ENCODE measurements at places on chromosomes 3 and 15. TPM values are rescaled to one million over a fixed set of nuclear protein-coding genes. Genes with fewer than 3 reads are reported as not detected.

Gene SAMMSON
- not detected for total RNA-seq

Gene GOLGA8O
- 75.2 TPM for total RNA-seq

Gene SMCO1
- not detected for total RNA-seq

Gene IRAK2
- 35.1 TPM for total RNA-seq

Gene STARD9
- total RNA-seq: 8.9 TPM

DNA sequence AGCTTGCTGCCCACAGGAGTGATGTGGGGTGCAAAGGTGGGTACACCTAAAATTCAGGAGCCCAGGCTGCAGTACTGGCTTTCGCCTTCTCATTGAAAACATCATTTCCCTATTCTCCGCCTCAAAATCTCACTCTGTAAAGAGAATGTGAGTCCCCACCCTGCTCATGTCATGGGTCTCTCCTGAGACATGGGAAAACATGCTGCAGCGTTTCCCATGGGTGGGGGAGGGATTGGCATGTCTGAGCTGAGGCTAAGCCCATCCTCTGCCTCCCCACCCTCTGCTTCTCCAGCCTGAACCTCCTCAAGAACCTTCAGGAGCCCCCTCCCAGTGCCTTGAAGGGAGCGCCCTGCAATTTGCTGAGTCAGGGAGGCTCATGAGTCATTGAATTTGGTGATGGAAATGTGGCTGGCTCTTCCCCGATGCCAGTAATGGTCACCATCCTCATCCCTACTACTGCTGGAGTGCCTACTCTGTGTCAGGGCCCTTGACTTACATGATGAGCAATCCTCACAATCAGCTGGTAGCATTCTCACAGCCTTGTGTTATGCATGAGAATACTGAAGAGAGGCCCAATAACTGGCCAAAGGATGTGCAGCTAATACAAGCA is 28.8 kb downstream of the WNT5A start:
- H3K36me3 ChIP-seq: no peaks in the 10 kb centered on the region
- H3K27ac ChIP-seq: no peak overlapping the region
- no peak for DNase-seq

DNA sequence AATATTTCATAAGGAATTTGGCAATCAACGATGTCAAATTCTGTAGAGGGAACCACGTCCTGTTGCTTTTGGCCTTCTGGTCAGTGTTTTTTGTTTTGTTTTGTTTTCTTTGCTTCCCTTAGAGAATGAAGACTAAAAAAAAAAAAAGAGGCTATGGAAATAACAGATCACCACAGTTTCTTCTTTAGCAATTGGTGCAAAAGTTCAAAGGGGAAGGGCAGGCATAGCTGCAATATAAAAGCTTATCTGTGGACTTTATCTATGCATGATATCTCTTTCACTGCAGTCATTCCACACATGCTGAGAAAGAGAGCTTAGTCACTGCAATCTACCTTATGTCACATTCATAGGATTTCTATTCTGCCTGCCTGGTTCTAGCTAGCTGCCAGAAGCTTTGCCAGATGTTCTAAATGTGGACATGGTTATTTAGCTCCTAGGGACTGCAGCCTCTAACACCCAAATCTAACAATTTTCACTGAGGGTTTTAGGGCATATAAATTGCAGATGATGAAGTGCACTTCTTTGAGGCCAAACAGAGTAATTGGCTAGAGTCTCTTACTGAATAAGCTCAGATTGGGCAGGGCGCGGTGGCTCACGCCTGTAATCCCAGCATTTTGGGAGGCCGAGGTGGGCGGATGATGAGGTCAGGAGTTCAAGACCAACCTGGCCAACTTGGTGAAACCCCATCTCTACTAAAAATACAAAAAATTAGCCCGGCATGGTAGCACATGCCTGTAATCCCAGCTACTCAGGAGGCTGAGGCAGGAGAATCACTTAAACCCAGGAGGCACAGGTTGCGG is 637.2 kb downstream of the NTRK3 start:
- DNase-seq: no peak
- no peaks in the 10 kb centered on the region for H3K36me3 ChIP-seq
- no peaks in the 10 kb centered on the region for H3K4me1 ChIP-seq
- no peak overlapping the region for H3K4me3 ChIP-seq

DNA sequence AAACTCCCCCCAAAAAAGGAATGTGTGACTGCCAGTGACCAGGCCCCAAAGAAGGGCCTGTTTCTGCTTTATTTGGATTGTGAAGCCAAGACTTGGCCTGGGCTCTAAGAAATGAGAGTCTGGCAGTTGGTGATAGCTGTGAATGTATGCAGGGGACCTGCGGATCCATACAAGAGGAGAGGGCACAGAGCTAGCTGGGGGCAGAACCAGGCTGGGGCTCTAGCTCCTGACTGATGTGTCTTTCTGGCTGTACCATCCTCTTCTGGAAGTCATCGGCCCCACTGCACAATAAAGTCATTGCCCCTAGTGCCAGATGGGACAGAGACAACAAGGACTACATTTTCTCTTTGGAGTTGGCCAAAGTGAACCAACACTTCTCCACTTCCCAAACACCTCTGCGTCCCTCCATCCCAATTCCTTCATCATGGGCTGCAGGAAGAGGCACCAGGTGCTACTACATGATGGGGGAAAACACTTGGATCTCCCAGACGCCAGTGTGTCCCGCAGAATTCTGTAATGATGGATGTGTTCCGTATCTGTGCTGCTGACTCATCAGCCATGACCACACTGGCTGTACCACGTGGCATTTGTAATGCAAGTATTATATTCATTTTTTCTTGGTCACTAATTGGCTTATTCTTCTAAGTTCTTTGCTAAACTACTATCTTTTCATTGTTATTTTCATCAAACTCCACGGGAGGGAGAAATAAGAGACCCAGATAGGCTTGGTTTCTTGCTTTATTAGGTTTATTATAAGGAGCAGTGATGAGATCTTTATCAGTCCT is 1.7 kb upstream of the PLA2G4F start:
- H3K4me3 ChIP-seq: no peak overlapping the region
- H3K36me3 ChIP-seq: peaks cover 10% of the 10 kb centered on the region
- H3K27ac ChIP-seq: no peak overlapping the region
- no peak for DNase-seq
- H3K27me3 ChIP-seq: no peaks in the 10 kb centered on the region

- H3K36me3 ChIP-seq: no peaks in the 10 kb centered on the region
- H3K27me3 ChIP-seq: no peaks in the 10 kb centered on the region
- H3K4me1 ChIP-seq: peaks cover 63% of the 10 kb centered on the region
- peak overlapping the region; percentile 98 for H3K27ac ChIP-seq
Measured at GRCh38 chr3:152205097-152205593, 63.6 kb upstream of the MBNL1 start.

DNA sequence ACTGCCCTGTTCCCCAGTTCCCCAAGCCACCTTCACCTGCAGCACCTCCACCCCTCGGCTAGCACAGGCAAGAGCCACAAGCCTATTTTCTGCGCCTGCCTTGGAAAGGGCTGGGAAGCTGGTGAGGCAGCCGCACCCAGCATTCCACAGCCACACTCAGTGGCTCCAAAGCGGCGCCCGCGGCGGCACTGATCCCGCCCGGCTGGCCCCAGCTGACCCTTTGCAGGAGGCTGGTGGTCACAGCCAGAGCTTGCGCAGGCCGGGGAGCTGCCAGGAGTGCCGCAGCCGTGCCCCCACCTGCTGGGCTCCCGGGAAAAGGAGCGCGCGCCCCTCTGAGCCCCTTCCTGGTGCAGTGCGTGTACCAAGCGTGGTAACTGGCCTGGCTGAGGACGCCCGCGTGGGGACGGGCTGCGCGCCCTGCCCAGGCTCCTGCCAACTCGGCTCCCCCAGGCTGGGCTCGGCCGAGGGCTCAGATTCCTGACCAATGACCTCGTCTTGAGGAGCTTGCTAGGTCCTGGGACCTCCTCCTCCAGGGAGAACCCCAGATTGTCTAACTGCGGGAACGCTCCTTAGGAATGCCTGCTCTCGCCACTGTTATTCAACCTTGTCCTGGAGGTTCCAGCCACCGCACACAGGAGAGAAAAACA is 13.3 kb downstream of the GRAMD2A start:
- peaks cover 22% of the 10 kb centered on the region for H3K27me3 ChIP-seq
- no peak for DNase-seq
- H3K4me3 ChIP-seq: no peak overlapping the region
- H3K4me1 ChIP-seq: no peaks in the 10 kb centered on the region

DNA sequence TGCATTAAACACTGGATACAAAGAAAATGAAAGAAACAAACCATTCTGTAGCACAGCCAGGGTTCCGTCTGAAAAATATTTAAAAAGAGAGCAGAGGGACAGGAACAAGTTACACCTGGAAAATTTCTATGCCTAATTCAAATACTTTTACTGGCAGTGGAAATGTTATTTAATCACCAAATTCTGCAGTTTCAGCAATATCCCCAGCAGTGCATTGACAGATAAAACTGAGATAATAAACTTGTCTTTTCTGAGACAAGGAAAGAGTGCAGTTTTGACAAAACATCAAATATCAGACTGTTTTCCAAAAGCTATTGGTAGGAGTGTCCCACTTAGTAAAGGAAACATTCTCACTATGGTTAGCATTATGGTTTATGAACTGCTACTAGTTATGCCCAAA is 173.4 kb upstream of the FAM3D start:
- H3K27ac ChIP-seq: no peak overlapping the region
- H3K4me1 ChIP-seq: no peaks in the 10 kb centered on the region
- no peaks in the 10 kb centered on the region for H3K36me3 ChIP-seq
- DNase-seq: no peak

GRCh38 chr3:4271834-4272233 is 31.3 kb upstream of the SETMAR start:
- no peak overlapping the region for H3K27ac ChIP-seq
- no peaks in the 10 kb centered on the region for H3K27me3 ChIP-seq
- no peaks in the 10 kb centered on the region for H3K36me3 ChIP-seq
- H3K4me3 ChIP-seq: no peak overlapping the region
- no peak for DNase-seq

DNA sequence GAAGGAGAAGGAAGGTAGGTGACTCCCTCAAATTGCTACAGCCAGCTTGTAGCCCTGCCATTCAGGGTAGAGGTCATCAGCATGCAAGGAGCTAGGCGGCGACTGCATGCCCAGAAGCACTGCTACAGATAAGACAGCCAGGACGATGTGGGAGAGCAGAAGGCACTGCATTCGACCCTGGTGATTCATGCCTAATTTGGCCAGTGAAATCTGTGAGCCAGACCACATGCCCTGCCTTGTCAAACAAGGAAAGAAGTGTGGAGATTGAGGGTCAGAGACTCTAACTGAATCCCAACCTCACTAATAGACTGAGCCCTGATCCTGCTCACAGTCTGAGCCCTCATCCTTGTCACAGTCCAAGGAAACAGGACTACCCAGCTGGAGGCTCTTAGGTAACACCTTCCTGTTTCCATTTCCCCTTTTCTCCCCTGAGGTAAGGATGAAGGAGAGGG is 86.6 kb downstream of the LINGO1 start:
- H3K4me1 ChIP-seq: no peaks in the 10 kb centered on the region
- DNase-seq: no peak
- no peaks in the 10 kb centered on the region for H3K36me3 ChIP-seq
- no peak overlapping the region for H3K4me3 ChIP-seq
- H3K27ac ChIP-seq: no peak overlapping the region

- peaks cover 6% of the 10 kb centered on the region for H3K36me3 ChIP-seq
- H3K27me3 ChIP-seq: no peaks in the 10 kb centered on the region
- H3K27ac ChIP-seq: peak overlapping the region; percentile 80
- no peak for DNase-seq
Measured at GRCh38 chr15:82263350-82263749, 732 bp downstream of the SAXO2 start.

- H3K27me3 ChIP-seq: peaks cover 4% of the 10 kb centered on the region
- peaks cover 8% of the 10 kb centered on the region for H3K4me1 ChIP-seq
- no peak for DNase-seq
- H3K4me3 ChIP-seq: no peak overlapping the region
Measured at GRCh38 chr3:183212565-183212964, 40.5 kb upstream of the B3GNT5 start.

GRCh38 chr3:128252083-128252482 is 98.8 kb downstream of the EEFSEC start:
- no peak overlapping the region for H3K4me3 ChIP-seq
- DNase-seq: no peak
- peaks cover 6% of the 10 kb centered on the region for H3K4me1 ChIP-seq
- H3K27ac ChIP-seq: no peak overlapping the region
- no peaks in the 10 kb centered on the region for H3K27me3 ChIP-seq

DNA sequence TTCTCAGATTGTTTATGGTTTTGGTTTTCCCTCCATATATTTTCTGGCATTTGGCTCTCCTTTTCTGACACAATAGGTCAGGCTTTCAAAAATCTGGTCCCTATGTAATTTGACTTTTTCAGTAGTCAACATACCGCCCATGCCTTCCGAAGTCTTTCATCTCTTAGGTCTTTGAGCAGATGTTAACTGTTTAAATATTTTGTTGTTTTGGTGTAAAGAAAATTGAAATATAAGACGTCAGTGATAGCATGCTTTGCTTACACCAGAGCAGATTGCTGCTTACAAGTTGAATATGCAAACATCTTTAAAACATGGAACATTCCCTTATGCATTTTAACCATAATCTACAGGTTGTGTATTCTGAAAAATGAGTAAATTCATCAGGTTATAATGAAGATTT is 233.0 kb downstream of the PTPRG start:
- H3K4me1 ChIP-seq: no peaks in the 10 kb centered on the region
- no peak overlapping the region for H3K27ac ChIP-seq
- no peak overlapping the region for H3K4me3 ChIP-seq
- H3K27me3 ChIP-seq: no peaks in the 10 kb centered on the region
- no peak for DNase-seq
- no peaks in the 10 kb centered on the region for H3K36me3 ChIP-seq

DNA sequence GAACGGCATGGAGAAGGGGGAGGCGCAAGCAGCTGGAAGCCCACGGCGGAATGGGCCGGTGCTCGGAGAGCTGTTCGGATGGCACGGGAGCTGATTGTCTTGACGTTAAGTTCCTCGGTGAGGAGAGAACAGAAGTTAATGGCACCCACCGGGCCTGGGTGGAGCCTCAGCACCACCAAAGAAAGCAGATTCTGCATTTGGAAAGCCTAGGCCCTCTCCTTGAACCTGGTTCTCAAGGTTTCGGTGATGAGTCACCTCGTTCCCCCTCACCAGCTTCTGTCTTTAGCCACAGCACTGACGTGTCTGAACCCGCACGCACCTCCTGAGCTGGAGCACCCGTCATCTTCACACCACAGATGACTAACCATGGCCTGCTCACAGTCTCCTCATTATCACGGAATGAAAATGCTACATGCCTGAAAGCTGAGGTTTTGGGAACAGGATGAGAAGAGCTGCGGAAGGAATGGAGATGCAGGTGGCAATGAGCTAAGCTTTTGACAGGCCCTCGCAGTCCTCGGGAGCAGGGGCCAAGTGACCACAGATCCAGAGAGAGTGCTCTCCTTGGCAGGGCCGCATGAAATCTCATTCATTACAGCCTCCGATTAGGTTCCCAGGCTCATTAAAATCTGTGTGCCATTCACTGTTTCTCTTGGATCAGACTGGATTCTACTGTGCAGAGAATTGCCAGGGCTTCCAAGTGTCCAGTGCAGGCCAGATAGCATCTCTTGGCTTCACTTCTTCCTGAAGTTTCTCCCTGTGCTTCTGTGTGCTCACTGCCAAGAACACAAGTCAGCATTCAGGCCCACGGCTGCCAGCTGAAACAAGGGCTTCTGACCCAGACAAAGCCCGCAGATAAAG is 96.3 kb upstream of the DLG1 start:
- no peak overlapping the region for H3K27ac ChIP-seq
- H3K4me1 ChIP-seq: peaks cover 18% of the 10 kb centered on the region
- H3K4me3 ChIP-seq: peak overlapping the region; percentile 55
- no peaks in the 10 kb centered on the region for H3K36me3 ChIP-seq
- peaks cover 12% of the 10 kb centered on the region for H3K27me3 ChIP-seq

All from natural killer cell treated with Interleukin-12 subunit alpha and Interleukin-12 subunit beta and Interleukin-15 and Interleukin-18, amount 100 ng/mL, for 72 hours (primary cell).